ENCODE measurements at places on chromosomes 7 and 10. TPM values are rescaled to one million over a fixed set of nuclear protein-coding genes. Genes with fewer than 3 reads are reported as not detected.

HYAL4 gene
- total RNA-seq = not detected

ITPRID1 gene
- not detected for total RNA-seq

ARHGEF5 gene
- 2.1 TPM for total RNA-seq

LRIT1 gene
- not detected for total RNA-seq

HOXA6 gene
- total RNA-seq = 1.5 TPM
